ENCODE measurements at places on chromosomes 6 and 20.

DNA sequence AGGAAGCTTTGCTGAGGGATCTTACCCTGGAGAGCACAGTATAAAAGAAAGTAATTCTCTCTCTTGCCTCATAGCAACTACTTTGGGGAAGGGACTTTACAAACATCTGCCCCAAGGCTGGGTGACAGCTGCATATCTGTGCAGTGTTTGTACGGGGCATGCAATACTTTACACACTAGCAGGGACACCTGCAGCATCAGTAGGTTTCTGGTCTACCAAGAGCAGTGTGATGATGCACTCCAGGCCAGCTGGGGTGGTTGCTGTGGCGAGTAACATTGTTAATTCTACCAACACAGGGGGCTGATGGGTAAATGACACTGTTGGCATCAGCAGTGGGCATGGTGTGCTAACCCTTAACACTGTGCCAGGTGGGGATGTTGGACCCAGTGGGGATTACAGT, 48.0 kb downstream of the ADTRP start:
- DNase-seq, result no peak

- DNase-seq, result no peak
These were observed 70.6 kb downstream of the UBE3D start for GRCh38 chr6:82995066-82995465.

DNA sequence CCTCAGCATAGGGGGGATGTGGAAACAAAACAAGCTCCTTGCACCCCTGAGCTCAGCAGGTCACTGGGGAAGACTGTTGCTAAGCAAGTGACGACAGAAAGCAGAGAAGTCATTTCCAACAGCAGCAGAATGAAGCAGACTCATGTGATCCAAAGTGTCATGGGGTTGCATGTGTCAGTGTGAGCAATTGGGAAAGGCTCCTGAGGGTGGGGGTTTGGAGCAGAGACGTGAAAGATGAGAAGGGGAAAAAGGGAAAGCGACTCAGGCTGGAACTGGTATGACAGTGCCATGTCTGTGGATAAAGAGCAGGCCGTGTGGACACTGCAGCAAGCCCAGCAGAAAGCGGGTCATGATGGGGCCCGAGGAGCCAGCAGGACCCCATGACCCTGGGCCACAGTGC, 363.9 kb downstream of the PREX1 start:
- no peak for DNase-seq

DNA sequence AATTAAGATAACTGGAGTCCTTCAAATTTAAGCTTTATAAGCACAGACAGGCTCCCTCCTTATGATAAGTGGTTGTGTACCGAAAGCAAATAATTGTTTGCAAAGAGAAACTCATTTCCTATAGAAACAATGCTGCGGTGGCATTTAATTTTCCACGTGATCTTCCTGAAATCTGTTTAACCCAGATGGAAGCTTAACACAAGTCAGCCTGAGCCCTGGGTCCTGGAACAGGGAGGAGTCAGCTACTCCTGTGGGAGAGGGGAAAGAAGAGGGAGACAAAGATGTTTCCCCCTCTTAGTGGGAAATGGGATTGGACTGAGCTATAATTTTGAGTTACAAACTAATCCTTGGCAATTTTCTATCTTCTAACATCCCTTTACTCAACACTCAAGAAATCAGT, 136.5 kb downstream of the ELOVL4 start:
- no peak for DNase-seq

DNA sequence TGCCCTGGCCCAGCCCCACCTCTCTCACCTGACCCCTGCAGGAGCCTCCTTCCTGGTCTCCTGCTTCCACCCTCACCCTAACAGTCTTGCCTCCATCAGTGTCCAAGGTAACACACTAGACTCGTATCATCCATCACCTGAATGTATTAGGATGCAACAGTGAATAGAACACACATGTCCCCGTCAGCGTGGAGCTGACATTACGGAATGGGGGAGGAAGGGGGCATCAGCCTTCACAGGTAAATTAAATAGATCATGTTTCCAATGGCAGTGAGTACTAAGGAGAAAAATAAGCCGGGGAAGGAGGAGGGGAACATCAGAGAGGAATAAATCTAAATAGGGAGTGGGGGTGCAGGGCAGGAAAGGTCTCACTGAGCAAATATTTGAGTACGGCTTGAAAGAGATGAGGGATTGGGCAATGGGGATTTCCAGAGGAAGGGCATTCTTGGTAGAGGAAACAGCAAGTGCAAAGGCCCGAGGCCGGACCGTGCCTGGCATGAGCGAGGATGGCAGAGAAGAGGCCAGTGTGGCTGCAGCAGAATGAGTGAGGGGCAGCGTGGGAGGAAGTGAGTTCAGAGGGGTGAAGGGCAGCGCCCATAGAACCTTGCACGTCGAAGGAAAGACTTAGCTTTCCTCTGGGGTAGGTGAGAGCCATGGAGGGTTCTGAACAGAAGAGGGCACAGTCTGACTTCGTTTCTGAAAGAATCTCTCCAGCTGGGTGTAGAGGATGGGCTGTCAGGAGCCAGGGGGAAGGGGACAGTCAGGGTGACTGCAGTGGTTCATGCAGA, 110.1 kb upstream of the PTPN1 start:
- DNase-seq, result no peak

GRCh38 chr6:138400326-138400725, 3.7 kb upstream of the HEBP2 start:
- DNase-seq, result no peak

DNA sequence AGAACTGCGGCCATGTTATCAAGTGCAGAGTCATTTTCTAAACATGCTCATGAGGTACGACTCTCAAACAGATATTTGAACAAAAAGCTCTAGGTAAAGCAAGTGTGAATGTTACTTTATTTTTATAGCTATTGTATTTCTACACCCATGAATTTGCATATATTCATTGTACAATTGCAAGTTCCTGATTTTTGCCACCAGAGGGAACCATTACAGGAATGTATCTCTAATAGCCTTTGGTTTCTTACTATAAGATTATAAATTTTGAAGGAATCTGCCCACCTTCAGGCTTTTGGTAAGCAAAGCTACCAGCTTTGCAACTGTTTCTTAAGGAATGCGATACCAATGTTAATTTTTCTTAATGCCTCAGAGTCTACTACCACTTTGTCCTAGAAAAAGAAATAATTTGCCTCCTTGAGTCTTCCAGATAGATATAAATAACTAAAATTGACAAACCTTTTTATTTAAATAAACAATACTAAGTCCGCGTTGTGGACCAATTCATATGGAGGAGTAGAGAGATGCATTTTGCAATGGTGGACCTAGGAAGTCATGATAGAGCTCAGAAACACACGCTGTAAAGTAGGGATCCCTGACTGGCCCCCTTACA, 125.4 kb upstream of the SAMD5 start:
- DNase-seq, result no peak

- no peak for DNase-seq
These were observed 8.7 kb upstream of the APCDD1L start for GRCh38 chr20:58523971-58524315.

GRCh38 chr20:47315339-47316056, 41.0 kb downstream of the ZMYND8 start:
- no peak for DNase-seq

DNA sequence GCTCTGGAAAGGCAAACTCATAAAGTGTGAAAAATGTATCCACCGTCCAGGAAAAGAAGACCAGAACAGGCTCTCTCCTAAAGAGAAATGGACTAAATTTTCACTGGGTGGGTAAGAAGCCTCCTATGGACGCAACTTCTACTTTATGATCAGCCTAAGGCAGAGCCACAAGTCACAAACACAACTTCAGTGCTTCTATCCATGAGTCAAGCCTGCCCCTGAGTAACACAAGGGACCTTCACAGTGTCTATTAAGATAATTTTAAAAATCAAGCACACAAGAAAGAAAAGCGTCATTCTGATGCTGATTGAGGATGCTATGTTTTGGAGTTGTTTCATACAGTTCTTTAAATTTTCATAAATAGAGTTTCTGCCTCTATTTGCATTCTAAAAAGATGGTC, 601.7 kb upstream of the ARID1B start:
- DNase-seq, result no peak

DNA sequence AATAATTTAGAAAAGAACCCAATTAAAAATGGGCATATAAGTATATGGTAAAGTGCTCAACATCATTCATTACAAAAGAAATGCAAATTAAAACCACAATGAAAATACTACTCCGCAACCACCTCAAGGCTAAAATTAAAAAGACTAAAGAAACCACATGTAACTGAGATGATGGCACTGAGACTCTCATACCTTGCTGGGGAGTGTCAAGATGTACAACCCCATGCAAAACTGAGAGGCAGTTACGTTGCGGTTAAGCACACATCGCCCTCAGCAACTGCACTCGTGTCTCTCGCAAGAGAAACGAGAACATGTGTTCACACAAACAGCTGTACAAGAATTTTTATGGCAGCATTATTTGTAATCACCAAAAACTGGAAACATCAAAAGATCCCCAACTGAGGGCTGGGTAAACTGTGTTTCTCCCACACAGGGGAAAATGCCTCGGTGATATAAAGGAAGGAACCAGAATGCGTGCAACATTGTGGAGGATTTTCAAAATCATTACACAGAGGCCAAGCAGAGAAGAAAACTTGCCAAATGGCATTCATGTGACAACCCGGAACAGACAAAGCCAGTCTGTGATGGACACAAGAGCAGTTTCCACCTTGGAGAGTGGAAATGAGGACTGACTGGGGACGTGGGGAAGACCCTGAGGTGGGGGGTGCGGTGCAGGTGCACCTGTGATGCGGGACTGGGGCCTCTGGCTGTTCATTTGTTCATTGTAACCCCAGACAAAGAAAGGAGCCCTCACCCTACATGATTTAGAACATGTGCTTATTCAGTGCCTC, 144.9 kb downstream of the WDR27 start:
- DNase-seq, result no peak

GRCh38 chr20:62240020-62240685, 1.8 kb downstream of the OSBPL2 start:
- DNase-seq, result no peak

GRCh38 chr6:170027647-170028043, 263.2 kb downstream of the DLL1 start:
- DNase-seq, result no peak

DNA sequence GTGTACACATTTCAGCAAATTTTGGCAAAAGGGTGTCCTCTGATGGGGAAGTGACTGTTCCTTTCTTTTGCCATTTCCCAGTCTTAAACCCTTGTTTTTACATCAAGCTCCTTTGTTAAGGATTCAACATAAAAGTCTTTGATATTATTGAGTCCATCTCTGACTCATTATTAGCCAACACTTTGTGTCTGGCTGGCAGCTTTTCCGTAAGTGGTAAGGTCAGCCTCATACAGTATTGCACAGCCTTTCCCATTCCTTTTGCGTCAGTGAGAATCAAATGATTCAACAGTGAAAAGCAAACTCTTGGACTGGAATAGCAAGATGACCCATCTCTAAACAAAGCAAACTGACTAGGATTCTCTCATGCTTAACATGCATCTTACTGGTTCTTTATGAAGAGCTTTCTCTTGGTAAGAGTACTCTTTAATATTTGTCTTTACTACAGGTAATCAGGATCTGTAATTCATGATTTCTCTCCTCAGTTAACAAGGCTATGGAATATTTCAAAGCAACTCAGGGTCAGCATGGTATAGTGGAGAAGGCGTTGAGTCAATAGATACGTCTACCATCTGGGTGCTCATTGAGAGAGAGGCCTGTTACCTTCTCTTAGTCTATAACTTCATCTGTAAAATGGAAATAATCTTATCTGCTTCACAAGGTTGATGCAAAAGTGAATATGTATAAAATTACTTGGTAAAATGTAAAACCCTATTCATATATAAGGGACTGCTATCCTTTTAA, 183.6 kb downstream of the PRL start:
- DNase-seq, result no peak

DNA sequence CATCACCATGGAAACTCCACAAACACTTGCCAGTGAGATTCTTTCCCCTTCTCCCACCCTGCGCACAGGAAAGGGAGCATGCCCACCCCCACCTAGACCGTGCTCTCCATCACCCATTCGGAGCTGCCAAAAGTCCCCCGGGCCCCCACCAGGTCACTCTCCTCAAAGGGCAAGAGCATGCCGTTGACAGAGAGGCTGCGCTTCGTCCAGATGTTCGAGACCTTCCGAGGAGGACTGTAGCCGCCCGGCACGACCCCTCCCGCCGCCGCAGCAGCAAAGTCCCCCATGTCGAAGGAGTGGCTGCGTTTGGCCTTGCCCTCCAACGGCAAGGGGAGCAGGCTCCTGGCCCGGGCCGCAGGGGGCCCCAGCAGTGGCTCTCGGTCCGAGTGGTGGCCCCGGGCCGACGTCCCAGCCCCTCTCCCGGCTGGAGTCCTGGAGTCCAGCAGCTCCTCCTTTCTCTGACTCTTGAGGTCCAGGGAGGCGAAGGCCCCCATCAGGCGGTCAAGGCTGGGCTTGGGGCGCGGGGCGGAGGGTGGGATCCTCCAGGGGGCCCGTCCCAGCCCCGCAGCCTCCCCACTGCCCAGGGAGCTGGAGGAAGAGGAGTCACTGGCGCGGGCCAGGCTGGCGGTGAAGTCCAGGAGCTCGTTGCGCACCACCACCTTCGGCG, 195.2 kb downstream of the LRFN2 start:
- DNase-seq, result no peak

- no peak for DNase-seq
These were observed 165.0 kb upstream of the POU3F2 start for GRCh38 chr6:98669371-98669770.

DNA sequence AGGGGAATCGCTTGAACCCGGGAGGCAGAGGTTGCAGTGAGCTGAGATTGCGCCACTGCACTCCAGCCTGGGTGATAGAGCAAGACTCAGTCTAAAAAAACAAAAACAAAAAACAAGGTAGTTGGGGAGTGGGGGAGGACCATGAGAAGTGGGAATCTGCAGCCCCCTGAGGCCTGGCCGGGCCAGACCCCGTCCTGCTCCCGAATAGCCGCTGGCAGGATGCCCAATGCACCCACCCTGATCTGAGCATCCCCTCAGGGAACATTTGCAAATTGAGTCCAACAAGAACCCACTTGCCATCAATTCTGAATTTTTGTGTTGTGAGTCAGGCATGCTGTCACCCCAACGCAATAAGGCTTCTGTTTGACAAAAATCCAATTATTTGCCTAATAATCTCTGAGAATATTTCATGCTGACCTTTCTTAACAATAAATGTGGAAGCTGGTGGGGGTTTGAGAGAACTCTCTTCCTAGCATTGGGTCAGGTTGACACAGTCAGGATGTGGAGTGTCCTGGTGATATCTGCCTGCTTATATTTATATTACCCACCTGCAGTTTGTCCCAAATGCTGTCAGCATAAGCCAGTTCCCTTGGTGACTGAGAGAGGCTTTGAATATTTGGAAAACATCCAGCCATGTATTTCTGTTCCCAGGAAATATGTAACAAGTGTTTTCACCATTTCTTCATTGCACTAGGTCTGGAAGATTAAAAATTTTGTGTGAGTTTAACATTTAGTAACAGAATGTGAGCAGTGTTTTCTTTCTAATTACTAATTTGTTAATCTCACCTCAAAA, 28.4 kb upstream of the FRMD1 start:
- no peak for DNase-seq

DNA sequence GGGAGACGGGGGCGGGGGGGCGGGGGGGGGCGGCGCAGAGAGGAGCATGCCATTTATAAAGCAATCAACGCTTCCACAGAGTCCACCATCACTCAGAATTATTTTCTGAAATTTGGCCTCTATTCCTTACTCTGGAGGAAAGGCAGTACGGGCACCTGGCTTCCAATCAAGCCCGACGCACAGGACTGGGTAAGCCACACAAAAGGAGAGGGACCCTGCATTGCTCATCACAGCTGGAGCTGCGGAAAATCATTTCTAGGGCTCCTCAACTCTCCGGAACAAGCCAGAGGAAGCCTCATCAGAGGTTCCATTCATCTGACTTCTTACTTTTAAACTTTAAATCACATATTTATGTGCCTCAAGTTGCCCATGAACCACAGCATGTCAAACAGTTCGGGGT, 55.9 kb downstream of the TTI1 start:
- no peak for DNase-seq

GRCh38 chr6:139242457-139243240, 49.1 kb downstream of the TXLNB start:
- DNase-seq, result no peak
